NCI-H510A (cell line): ENCODE measurements at places on chromosomes 1 and 21.

DNA sequence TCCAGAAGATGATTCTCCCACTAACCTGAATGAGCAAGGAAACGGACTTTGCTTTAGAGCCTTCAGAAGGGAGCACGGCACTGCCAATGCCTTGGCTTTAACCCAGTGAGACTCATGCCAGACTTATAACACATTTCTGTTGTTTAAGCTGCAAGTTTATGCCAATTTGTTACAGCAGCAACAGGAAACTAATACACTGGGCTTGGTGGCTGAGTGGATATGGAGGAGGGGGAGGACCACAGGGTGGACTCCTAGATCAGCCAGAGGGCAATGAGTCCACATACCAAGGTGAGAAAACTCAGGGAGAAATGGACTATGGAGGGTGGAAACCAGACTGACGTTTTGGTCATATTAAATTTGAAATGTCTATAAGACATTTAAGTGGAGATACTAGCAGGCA is 156.2 kb upstream of the KCNJ6 start:
- DNase-seq: no peak

DNA sequence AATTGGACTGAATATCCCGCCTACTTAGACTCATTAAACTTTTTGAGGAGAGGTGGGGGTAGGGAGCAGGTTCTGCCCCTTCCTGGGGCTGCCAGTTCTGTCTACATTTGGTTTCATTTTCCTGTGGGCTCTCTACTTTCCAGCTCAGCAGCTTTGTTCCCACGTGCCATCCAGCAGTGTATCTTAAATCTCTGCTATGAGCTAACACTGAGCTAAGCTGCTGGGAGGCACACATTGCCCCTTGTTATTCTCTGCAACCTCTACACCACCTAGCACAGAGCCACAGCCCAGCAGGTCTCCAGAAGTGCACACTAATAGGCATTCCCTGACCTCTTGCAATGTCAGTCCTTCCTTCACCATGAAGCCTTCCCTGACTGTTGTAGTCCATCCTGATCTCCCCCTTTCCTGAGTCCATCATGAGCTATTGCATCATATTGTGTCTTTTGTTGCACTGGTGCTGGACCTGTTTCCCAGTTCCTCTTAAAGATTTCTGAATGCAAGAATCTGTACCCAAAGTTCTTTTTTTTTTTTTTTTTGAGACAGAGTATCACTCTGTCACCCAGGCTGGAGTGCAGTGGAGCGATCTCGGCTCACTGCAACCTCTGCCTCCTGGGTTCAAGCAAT is 28.7 kb upstream of the NRDC start:
- no peak for DNase-seq

GRCh38 chr1:206698011-206698410 is 13.3 kb downstream of the MAPKAPK2 start:
- no peak for DNase-seq

- no peak for DNase-seq
Measured at GRCh38 chr1:159591981-159592380, 4.4 kb downstream of the APCS start.

- no peak for DNase-seq
Measured at GRCh38 chr21:31888936-31889371, 16.1 kb downstream of the HUNK start.

DNA sequence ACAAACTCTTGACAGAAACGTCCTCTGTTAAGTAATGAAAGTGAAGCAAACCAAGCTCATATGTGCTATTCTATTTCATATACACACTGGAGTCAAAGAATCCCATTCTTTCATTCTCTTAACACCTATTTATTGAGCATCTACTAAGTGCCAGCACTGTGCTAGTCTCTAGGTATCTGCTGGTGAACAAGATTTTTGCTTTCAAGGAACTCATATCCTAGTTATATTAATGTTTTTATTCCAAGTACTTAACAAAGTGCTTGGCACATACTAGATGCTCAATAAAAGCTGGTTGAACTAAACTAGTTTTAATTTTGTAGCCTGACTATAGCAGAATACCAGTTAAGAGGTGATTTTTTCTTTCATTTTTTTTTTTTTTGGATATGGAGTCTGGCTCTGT is 3.6 kb upstream of the RNF2 start:
- no peak for DNase-seq
